Hematopoietic multipotent progenitor cell treated with erythropoietin and hydrocortisone succinate and interleukin-3 and kit ligand, for 15 days (in vitro differentiated cells): ENCODE measurements at places on chromosomes 5 and 9.

DNA sequence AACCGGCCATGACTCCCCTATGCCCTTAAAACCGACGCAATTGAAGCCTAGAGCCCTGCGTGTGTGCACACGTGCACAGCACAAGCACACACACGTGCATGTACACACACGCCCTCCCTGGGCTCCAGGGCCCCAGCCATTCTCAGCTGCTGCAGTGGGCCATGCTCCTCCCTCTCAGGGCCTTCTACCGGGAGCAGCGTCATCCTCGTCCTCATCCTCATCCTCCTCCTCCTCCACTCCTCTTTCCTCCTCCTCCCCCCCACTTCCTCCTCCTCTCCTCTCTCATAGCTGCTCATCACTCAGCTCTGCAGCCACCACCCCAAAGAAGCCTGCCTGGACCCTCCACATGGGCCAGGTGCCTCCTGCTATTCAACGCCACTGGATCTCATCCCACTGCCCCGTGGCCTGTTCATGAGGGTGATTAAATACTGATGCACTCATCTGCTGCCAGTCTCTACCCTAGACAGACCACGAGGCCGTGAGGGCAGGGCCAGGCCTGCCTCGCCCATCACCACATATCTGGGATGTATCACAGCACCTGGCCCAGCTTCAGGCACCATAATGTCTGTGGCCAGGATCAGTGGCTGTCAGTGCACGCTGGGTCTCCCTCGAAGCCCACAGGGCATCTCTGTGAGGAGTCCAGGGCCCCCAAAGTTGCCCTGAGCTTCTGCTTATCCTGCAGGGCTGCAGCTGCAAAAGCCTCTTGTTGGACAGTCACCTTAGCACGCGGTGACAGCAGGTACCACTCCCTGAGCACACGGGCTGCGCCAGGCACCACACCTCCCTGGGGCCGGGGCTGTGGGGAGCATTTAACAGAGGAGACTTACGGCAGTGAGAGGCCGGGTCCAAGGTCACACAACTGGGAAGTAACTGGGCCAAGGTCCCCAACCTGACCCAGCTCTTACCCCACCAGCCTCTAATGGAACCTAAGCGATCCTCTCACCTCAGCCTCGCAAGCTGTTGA is 9.8 kb downstream of the FAM78A start:
- no peak for DNase-seq

DNA sequence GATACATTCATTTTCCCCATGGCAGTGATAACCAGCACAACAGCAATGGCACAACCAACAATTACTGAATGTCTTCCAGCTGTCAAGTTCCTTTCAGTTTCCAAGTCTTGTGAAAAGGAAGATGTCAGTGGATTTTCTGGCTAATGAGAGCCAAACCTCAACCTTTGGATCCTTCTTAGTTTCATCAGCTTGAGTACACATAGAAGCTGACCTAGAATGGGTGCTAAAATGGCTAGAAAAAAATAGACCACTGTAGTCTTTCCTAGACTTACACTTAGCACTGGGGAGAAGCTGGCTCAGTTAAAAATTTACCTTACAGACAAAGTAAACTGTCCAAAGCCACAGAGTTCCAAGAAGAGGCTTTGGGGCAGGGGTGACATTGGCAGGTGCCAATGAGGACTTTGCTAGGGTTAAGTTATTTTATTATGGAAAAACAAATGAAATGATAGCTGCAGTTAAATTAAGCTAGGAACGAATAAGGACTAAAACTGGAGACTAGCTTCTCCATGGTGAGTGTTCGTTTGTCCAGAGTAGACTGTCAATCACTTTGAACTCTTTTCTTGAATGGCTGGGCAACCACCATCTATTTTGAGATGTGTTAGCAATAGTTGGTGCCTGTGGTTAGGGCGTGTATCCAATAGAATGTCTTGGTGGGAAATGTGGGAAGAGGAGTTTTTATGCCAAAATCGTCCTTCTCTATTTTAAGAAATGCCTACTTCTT is 25.9 kb upstream of the TXN start:
- DNase-seq, result no peak

GRCh38 chr5:40675396-40676133 is 4.2 kb upstream of the PTGER4 start:
- no peak for DNase-seq

GRCh38 chr9:5438301-5439162 is 807 bp upstream of the PLGRKT start:
- DNase-seq, result no peak

DNA sequence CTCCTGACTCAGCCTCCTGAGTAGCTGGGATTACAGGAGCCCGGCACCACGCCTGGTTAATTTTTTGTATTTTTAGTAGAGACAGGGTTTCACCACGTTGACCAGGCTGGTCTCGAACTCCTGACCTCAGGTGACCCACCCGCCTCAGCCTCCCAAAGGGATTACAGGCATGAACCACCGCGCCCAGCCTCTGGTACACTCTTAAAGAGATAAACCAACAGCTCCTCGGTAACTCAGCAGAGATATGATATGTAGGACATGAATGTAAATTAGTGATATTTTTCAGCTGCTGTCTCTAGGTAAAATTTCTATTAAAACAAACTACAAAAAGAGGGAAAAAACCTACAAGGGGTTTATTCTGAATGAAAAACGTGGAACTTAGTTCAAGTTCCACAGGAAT is 42.8 kb upstream of the HK3 start:
- DNase-seq, result no peak

GRCh38 chr5:148386041-148386440 is 2.3 kb downstream of the FBXO38 start:
- DNase-seq, result no peak

DNA sequence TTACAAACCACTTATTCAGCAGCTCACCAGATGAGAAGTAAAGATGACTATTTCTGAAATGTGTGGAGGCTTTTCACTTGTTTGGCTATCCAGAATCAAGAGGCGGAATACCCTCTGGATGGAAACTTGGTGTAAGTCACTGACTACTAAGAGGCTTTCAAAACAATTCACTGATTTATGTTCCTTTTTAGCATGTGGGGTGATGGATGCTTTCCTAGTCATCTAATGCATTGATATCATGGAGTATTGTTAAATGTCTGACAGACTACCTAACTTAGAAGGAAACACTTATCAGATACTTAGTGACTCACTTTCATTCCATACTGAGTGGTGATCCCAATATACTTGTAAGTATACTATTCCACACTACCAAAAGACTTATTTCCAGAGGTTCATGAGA is 141.4 kb downstream of the PLK2 start:
- no peak for DNase-seq

DNA sequence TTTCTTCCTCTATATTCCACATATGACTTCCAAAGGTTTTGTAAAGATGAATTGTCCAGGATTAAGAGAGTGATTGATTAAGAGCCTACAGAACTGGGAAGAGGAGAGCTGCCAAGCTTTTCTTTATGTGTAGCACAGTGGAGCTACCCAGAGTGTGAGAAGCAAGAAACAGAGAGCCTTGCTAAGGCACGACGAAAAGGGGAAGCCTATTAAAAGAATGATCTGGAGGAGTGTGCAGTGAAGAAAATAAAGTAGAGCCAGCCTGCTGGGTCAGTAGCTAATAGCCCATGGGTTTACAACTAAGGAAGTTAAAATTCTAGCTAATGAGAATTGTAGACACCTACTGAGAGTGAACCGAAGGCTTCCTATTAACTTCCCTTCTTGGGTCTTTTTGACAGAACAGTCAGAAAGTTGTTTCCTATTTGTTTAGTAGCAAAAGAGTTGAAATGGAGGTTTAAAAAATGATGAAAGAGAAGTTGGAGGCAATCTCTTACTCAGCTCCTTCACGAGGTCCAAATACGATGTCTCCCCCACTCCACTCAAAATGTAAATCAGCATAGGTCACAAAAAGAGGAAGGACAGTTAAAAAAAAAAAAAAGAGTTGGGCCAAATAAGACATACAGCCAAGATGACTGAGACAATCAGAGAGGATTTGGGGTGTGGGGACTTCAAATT is 957 bp upstream of the PRR16 start:
- no peak for DNase-seq

GRCh38 chr5:90293931-90294330 is 115.6 kb downstream of the CETN3 start:
- no peak for DNase-seq

- DNase-seq, result peak; percentile 66
These were observed 114.3 kb upstream of the EPB41L4A start for GRCh38 chr5:112533362-112533761.

- no peak for DNase-seq
These were observed 5.9 kb downstream of the COL15A1 start for GRCh38 chr9:98949565-98949964.

DNA sequence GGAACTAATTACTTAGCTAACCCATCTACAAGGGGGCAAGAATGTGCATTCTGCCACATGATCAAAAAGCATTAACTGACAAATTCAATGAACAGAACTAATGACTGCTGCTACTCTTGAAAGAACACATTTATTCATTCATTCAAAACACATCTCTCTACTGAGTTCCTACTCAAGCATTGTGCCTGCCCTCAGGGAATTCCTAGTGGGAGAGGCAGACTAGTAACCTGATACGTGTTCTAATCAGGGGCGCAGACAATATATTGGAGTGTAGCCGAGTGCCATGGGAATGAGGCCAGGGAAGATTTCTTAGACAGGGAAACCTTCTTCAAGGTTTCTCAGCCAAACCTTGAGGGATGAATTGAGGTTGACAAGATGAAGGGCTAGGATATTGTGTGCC is 56.7 kb upstream of the PAPPA start:
- DNase-seq, result no peak

DNA sequence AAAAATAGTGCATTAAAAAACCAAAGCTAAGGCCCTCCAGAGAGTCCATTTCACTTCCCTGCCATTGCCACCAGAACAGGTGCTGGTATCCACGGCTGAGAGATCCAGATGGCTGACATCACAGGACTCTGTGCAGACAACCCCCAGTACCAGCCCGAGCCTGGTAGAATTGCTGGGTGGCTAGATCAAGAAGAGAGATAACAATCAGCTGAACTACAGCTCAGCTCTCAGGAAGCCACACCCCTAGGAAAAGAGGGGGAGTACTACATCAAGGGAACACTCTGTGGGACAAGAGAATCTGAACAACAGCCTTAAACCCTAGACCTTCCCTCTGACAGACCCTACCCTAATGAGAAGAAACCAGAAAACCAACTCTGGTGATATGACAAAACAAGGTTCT is 73.8 kb upstream of the SLIT3 start:
- no peak for DNase-seq

- DNase-seq, result no peak
These were observed 27.9 kb downstream of the MCTP1 start for GRCh38 chr5:95256991-95257390.

- DNase-seq, result no peak
These were observed 75.0 kb upstream of the RUSC2 start for GRCh38 chr9:35414889-35415288.

GRCh38 chr9:86856259-86856658 is 91.0 kb downstream of the GAS1 start:
- DNase-seq, result no peak

- DNase-seq, result peak; percentile 10
These were observed 19.5 kb upstream of the ASPN start for GRCh38 chr9:92501671-92502393.

GRCh38 chr9:16000811-16001210 is 448.0 kb downstream of the CCDC171 start:
- DNase-seq, result no peak

DNA sequence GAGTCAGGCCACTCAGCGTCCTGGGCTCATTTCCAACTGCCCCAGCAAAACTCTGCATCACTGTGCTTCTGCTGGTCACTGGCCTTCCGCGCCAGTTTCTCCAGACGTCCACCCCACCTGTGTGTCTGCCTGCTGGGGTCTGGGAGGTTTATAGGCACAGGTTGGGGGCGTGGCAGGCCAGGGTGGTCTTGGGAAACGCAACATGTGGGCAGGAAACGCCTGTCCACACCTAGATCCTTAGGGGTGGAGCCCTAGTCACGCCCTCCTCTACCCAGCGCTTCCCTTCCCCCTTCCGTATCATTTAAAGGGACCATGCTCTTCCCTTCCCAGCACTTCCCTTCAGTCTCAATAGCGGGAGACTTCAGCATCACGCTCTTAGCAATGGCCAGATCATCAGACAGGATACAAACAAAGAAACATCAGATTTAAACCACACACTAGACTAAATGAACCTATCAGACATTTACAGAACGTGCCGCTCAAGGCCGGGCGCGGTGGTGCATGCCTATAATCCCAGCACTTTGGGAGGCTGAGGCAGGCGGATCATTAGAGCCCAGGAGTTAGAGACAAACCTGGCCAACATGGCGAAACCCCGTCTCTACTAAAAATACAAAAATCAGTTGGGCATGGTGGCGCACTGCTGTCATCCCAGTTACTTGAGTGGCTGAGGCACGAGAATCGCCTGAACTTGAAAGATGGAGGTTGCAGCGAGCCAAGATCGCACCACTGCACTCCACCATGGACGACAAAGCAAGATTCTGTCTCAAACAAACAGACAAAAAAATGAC is 11.8 kb upstream of the BTNL9 start:
- DNase-seq, result no peak

GRCh38 chr9:113624721-113625120 is 161.2 kb downstream of the RGS3 start:
- no peak for DNase-seq

GRCh38 chr9:125472926-125473701 is 211.5 kb downstream of the GAPVD1 start:
- DNase-seq, result no peak

DNA sequence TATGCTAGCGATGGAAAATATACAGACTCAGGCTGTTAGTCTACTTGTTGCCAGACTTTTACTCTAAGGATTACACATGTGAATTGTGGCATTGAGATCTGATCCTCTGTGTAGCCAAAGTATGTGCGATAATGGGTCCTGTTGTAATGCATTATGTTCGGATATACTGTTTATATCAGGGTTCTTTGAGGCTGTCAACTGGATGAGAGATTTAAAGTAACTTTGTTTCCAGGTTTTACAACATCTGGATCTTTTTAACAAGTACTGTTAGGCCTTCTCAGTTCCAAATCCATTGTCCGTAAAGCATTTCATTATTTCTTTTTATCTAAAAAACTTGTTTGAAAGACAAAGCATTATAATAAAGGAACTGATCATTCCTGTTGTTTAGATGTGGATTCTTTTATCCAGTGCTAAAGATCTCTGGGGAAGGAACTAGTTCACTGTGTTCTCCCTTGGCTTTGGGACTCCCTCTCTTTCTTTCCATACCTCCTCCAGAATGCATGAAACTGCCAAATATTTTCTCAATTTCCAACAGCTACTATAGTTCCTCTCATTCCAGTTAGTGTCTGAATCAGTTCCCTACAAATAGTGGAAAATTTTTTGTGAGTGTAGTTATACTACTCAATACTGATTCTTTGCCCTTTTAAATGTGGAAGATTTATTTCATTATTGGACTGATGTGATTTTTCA is 68.8 kb downstream of the HACD4 start:
- DNase-seq, result no peak

GRCh38 chr5:171893290-171893886 is 107.8 kb downstream of the SMIM23 start:
- no peak for DNase-seq
